Keratinocyte (primary cell): ENCODE measurements at places on chromosomes 6 and 20. TPM values are rescaled to one million over a fixed set of nuclear protein-coding genes. Genes with fewer than 3 reads are reported as not detected.
A peak's percentile ranks its signal among the peaks of the same experiment; 100 is the strongest.

GRCh38 chr6:21752054-21752811 lies 158.7 kb downstream of the SOX4 start:
- H3K27me3 ChIP-seq = no peaks in the 10 kb centered on the region
- H3K4me1 ChIP-seq = peaks cover 28% of the 10 kb centered on the region
- no peak for DNase-seq

DNA sequence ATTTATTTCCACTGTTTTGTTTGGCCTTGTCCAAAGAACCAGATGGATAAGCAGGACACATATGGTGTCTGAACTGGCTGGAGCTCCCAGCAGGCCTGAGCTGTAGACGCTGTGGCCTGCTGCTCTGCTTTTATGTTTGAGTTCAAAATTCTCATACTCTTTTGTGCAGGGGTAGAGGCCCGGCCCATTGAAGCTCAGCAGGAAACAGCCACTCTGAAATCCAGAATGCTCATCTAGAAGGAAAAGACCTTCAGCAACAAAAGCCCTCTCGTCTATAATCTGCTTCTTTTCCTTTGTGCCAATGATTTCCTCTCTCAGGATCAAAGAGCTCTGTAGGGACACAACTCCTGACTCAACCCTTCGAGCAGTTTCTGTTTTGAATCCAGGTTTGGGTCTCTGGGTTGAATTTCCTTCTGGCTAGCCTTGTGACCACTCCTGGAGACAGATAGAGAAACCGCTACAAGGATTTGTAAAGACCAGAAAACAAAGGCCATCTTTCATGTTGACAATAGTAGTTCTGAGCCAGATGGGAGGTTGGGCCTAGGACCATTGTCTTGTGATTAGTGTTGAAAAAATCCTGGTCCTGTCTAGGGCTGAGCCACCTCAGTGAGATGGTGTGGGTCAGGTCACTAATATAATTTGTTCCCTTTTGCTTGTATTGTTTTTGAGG lies 446.7 kb downstream of the BCKDHB start:
- no peak overlapping the region for H3K27ac ChIP-seq
- no peaks in the 10 kb centered on the region for H3K27me3 ChIP-seq
- no peaks in the 10 kb centered on the region for H3K36me3 ChIP-seq
- DNase-seq = no peak
- peaks cover 6% of the 10 kb centered on the region for H3K4me1 ChIP-seq

DNA sequence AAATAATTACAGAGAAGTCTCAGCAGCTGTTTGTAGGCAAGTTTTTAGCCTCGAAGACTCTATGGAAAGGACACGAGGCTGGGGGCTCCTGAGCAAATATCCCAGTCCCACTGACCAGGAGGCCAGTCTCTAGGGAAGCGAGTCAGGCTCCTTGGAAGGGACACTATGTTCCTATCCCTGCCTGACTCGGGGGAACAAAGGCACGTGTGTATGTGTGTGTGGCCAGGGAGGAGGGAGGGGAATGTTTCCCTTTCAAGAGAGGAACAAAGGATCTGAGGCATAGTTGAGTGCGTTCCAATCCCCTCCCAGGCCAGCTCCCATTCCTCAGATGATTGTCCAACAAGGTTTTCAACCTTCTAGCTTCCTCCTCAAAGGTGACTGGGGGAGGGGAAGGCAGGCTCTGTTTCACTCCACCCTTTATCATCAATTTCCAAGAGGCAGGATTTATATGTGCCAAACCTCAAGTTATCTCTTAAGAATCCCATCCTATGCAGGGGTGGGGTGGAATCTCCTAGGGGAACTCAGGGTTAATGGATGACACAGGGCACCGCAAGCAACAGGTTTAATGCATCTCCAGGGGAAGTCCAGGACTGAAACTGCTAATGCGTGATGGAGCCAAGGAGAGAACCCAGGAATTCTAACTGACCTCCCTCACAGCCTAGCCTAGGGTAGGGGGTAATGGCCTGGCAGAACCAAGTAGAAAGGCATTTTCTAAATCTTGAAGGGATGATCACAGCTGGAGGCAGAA lies 9.9 kb downstream of the BCL2L1 start:
- H3K27me3 ChIP-seq = no peaks in the 10 kb centered on the region
- H3K27ac ChIP-seq = peak overlapping the region; percentile 99
- H3K36me3 ChIP-seq = peaks cover 28% of the 10 kb centered on the region

DNA sequence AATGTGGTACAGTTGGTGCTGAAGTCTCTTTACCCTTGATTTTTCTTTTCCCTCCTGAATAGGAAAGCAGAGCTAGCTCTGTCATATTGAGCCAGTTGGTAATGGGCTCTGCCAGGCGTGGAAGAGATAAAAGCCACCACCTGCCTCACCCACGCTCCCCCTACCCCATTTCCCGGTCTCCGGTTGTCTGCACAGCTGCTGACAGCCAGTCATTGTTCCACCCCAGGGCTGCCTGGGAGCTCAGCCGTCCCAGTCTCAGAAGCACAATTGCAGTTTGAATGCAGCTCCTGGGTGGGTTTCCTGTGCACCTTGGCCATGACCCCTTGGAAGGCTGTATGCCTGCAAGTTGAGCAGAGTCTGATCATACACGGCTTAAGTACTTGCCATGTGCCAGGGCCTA lies 675.2 kb upstream of the FLRT3 start:
- no peaks in the 10 kb centered on the region for H3K36me3 ChIP-seq
- no peak for DNase-seq
- H3K4me1 ChIP-seq = no peaks in the 10 kb centered on the region
- no peaks in the 10 kb centered on the region for H3K27me3 ChIP-seq

- no peak for DNase-seq
- H3K27ac ChIP-seq = no peak overlapping the region
- no peaks in the 10 kb centered on the region for H3K27me3 ChIP-seq
- peaks cover 31% of the 10 kb centered on the region for H3K4me1 ChIP-seq
- no peak overlapping the region for H3K4me3 ChIP-seq
Measured at GRCh38 chr20:62624719-62625453, 17.4 kb upstream of the SLCO4A1 start.

Gene PACSIN1
- polyA plus RNA-seq = not detected in 3 replicates

DNA sequence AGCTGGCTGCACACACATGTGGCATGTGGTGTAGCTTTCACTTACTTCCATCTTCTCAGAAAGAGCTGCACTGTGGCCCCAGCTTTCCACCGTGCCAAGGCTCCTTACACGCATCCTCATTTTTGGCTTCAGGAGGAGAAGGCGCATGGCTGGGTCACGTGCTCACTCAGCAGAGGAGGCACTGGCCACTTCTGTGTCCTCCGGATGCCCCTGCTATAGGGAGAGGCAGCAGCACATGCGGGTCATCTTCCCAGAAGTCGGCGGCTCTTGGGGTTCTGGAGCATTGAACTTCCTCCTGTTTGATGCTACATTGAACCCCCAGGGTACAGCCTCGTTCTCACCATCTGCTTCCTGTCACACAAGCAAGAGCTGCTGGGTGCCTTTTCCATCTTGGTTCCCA lies 111.3 kb downstream of the FAM120B start:
- no peak overlapping the region for H3K4me3 ChIP-seq
- no peak overlapping the region for H3K27ac ChIP-seq
- DNase-seq = no peak
- no peaks in the 10 kb centered on the region for H3K27me3 ChIP-seq
- H3K36me3 ChIP-seq = no peaks in the 10 kb centered on the region

GRCh38 chr20:46963196-46963529 lies 68.5 kb downstream of the EYA2 start:
- H3K27me3 ChIP-seq = no peaks in the 10 kb centered on the region
- no peak overlapping the region for H3K27ac ChIP-seq
- peaks cover 8% of the 10 kb centered on the region for H3K4me1 ChIP-seq
- no peaks in the 10 kb centered on the region for H3K36me3 ChIP-seq

Gene ENPP4
- 0.01 TPM in 3 replicates for polyA plus RNA-seq

Gene ZDHHC14
- polyA plus RNA-seq = 4.9 to 6.7 TPM (median 6.4 TPM) in 3 replicates

- no peak for DNase-seq
- H3K4me1 ChIP-seq = no peaks in the 10 kb centered on the region
- no peaks in the 10 kb centered on the region for H3K27me3 ChIP-seq
Measured at GRCh38 chr20:33524261-33524660, 34.4 kb downstream of the CBFA2T2 start.

Gene AVP
- polyA plus RNA-seq = not detected in 3 replicates

Gene OPN5
- polyA plus RNA-seq = 0.04 TPM in 1 of 3 replicates, not detected in the others

Gene PLN
- not detected in 3 replicates for polyA plus RNA-seq

DNA sequence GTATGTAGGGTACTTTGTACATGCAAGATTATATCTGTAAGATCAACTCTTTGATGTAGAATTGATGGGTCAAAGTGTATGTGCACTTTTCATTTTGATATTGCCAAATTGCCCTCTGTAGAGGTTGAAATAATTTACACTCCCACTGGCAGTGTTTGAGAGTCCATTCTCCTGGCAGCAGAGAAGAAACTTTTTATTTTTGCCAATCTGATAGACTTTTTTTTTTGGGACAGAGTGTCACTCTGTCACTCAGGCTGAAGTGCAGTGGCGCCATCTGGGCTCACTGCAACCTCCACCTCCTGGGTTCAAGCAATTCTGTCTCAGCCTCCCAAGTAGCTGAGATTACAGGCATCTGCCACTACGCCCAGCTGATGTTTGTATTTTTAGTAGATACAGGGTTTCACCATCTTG lies 199.2 kb downstream of the ZFAND3 start:
- DNase-seq = no peak
- no peak overlapping the region for H3K4me3 ChIP-seq
- no peak overlapping the region for H3K27ac ChIP-seq

- no peaks in the 10 kb centered on the region for H3K4me1 ChIP-seq
- H3K27ac ChIP-seq = no peak overlapping the region
- H3K36me3 ChIP-seq = no peaks in the 10 kb centered on the region
- DNase-seq = no peak
Measured at GRCh38 chr6:68559070-68559469, 76.0 kb upstream of the ADGRB3 start.

DNA sequence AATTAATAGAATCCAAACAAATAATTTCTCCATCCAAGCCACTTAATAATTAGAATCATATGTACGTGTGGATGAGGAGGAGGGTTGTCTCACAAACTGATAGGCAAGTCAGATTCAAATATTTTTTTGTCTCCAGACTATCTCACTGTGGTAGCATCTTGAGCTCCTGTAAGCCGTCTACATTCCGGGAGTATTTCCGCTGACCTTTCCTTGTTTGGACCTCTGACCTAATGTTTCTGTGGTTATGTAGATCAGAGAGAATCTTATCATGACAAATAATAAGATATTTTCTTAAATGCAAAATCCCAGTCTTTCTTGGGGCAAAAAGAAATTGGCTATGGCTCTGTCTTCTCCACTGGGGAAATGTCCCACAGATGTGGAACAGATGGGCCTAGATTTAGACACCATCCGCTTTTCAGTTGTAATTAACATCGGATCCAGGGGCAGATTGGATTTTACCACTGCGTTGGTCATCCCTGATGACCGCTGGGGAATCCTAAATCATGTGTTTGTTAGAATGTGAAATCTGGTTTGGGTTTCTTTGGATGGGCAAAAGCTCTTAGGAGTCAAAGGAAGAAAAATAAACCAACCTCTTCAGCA lies 197.1 kb upstream of the RIN2 start:
- DNase-seq = no peak
- H3K4me1 ChIP-seq = no peaks in the 10 kb centered on the region
- H3K27ac ChIP-seq = no peak overlapping the region
- H3K36me3 ChIP-seq = no peaks in the 10 kb centered on the region

DNA sequence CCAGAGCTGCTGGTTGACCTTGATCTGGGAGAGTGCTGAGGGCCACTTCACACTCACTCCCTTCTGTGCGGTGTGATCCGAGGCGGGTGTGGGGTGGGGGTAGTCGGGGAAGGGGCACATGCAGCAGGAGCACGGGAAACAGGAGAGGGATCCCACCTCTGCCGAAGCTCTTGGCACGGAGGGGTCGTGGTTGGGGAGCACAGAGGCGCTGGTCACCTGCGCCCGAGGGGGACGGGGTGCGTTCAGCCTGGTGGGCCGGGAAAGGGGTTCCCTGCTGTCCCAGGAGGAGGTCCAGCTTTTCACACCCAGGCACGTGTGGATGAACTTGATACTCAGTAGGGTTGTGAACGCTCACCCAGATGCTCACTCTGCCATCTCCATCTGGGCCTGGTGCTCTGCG lies 17.3 kb downstream of the SS18L1 start:
- peaks cover 29% of the 10 kb centered on the region for H3K4me1 ChIP-seq
- H3K27me3 ChIP-seq = no peaks in the 10 kb centered on the region
- peaks cover 19% of the 10 kb centered on the region for H3K36me3 ChIP-seq

DNA sequence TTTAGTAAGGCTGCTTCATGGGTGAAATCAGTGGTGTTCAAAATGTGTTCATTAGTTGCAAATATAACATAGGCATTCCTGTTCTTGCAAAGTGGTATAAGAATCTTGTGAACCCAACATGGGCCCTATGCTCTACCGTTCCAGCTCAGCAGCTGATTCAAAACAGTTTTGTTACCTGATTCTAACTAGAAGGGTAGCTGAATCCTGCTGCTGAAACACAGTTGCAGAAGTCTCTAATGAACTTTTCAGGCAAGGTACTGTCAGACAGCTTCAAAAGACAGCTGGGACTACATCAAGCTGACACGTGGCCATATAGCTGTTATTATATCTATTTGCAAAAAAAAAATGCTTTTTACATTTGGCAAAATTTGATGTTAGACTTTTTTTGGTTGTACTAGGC lies 22.7 kb downstream of the THEMIS start:
- H3K36me3 ChIP-seq = no peaks in the 10 kb centered on the region
- no peaks in the 10 kb centered on the region for H3K4me1 ChIP-seq
- H3K4me3 ChIP-seq = no peak overlapping the region
- DNase-seq = no peak
